ENCODE measurements at places on chromosomes 7 and 10.

GRCh38 chr10:29857843-29858701 lies 201.3 kb downstream of the JCAD start:
- DNase-seq = peak; percentile 79

DNA sequence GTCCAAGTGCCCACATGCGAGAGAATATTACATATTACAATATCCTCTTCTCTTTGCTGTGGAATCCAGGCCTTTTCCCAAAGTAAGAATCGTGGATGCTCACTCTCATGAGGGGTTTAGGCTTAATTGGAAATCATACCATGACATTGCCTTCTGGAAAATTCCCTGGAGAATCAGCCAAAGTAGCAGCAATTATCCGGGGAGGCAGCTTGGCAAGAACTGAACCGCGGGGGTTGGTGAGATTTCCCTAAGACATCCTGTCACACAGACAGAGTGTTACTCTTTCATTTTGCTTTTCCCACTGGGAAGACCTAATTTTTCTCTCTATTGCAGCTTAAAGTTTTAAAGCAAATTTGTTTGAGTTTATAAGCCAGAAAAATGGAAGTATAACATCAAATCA lies 463.6 kb upstream of the DPP6 start:
- no peak for DNase-seq

DNA sequence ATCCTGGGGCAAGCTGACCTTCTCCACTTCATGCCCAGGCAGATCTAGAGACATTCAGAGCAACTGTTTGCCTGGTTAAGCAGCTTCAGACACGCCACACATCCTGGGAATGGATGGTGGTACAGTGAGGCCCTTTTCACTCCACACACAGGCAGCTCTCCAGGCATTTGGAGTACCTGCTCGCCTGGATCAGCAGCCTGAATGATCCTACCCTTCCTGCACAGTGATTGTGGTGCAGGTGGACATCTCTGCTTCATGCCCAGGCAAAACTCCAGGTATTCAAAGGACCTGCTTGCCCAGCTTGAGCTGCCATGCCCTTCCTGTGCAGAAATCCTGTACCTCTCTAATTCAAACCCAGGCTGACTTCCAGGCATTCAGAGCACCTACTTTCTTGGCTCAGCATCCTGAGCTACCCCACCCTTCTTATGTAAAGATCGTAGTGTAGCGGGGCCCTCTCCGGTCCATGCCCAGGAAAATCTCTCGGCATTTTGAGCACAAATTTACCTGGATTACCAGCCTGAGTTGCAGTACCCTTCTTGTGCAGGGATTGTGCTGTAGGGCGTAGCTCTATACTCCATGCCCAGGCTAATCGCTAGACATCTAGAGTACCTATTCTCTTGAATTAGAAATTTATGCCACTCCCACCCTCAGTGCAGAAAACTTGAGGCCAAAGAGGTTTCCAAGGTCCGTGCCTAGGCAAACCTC lies 972.8 kb downstream of the ANKRD7 start:
- DNase-seq = no peak

DNA sequence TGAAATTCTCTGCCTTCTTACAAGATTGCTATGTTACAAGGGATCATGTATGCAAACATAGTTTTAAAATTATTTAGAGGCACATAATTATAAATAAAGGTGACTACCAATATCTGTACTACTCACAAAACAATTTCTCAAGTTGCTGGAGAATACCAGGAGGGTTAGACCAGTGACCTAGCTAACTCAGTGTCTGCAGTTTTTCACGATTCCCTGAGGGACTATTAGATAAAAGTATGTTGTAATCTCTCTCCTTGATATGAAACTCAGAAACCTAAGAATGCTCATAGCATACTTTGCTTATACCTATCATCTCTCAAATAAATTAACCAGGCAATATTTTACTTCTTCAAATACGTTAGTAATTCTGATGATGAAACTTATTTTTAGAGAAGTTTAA lies 534.0 kb upstream of the ANKRD30A start:
- peak; percentile 55 for DNase-seq

GRCh38 chr10:33382216-33382600 lies 47.7 kb upstream of the NRP1 start:
- DNase-seq = no peak

DNA sequence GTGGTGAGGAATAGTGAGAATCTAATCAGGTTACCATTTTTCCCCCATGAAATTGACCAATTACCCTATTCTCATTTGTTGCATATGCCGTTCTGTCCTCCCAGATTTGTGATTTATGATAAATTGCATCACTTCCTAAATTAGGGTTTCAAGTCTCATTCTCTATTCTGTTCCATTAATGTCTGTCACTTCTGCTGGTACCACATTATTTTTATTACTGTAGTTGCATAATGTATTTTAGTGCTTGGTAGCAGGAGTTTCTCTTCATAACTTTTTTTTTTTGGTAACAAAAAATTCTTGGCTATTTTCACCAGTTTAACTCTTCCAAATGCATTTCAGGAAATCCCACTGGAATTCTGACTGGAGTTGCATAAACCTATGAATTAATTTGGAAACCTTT lies 44.0 kb upstream of the FAM133B start:
- DNase-seq = no peak

- DNase-seq = no peak
These were observed 39.3 kb downstream of the CALML3 start for GRCh38 chr10:5563991-5564536.

GRCh38 chr10:78605800-78606350 lies 462.9 kb upstream of the ZMIZ1 start:
- peak; percentile 12 for DNase-seq

- no peak for DNase-seq
These were observed 31.6 kb downstream of the SLIT1 start for GRCh38 chr10:97154162-97154561.

DNA sequence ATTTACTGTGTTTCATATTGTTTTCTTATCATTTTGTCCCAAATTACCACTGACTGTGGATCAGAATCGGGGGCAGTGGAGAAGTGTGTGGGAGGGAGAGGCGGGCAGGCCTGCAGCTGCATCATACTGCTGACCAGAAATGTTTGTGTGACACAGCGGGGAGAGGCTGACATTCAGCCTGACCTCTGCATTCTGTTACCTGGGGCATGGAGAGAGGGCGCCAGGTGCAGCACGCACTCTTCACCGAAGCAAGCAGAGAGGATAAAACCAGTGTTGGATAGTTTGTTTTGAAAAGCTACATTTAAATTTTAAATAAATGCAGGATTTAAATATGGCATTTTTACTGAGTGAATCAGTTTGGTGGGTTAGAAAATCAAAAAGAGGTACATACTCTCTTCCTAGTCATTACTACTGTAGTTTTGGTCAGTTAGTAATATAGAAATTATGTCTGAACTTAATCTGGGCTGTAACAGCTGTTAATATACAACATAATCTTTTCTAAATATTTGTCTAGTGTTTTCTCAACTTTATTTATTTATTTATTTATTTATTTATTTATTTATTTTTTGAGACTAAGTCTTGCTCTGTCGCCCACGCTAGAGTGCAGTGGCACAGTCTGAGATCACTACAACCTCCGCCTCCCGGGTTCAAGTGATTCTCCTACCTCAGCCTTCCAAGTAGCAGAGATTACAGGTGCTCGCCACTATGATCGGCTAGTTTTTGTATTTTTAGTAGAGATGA lies 8.8 kb upstream of the STMP1 start:
- DNase-seq = peak; percentile 48

- DNase-seq = peak; percentile 7
These were observed 480.5 kb upstream of the ZMIZ1 start for GRCh38 chr10:78588194-78588811.

- DNase-seq = peak; percentile 89
These were observed 12.0 kb downstream of the INPP5F start for GRCh38 chr10:119737823-119738222.

DNA sequence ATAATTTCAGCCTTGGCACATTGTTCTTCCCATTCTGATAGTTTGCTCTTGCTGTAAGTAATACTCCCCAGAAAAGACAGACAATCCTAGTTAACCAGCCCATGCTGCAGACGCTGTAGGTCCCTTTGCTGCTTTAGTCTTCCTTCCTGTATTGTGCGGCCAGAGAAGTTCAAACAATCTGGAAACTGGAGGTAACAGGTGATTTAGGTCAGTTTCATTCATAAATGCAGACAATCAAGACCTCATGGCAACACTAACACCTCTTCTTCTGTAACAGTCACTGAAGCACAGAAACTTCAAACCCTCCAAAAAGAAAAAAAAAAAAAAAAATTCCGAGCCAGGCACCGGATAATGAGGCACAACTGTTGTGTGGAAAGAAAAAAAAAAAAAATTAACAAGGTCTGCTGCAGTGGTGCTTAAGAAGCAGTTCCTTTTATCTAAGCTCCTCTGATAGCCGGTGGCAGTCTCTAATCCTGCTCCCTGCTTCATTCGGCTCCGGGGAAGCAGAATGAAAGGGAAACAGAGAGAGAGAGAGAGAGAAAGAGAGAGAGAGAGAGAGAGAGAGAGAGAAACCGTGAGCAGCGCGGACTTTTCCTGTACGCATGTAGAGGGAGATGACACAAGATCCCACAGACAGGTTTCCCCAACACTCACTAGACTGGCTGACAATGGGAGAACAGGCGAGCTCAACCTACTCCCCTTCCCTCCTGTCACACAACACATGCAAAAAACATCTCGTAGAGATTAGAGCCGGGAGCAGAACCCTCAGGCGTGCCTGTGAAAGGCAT lies at the start of gene SEMA3A:
Gene SEMA3A (minus strand): TSS at position 306 of the 788 bp plus-strand sequence. CDS start 203 bp downstream, at position 103.
- DNase-seq = peak; percentile 87

DNA sequence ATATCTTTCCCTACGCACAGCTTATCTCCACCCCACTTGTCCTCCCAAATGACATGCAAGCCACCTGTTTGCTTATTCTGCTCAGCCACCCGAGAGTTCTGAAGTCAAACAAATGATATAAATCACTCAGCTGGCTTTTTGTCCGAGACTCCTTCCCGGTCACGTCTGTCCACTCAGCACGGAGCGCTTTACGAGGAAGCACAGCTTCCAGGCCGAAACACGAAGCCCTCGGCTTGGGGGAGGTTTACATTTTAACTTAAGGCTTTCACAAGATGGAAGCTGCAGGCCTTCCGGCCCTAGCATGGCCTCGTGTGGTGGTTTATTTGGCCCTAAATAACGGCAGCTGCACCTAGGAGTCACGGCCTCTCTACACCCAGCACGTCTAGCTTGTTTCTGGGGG lies 60.1 kb upstream of the GNA12 start:
- DNase-seq = no peak
